ENCODE measurements at places on chromosomes 11 and 22.

- no peaks in the 10 kb centered on the region for H3K4me1 ChIP-seq
- H3K36me3 ChIP-seq: no peaks in the 10 kb centered on the region
- H3K27ac ChIP-seq: peak within 1 kb of the TSS; percentile 89
- peak within 1 kb of the TSS; percentile 53 for H3K4me3 ChIP-seq
- DNase-seq: peak; percentile 84
Observed at GRCh38 chr22:37486224-37486845, at the start of gene MFNG. TSS of gene MFNG (minus strand) at chr22:37486384. CDS start at chr22:37486177, 207 bp downstream.

DNA sequence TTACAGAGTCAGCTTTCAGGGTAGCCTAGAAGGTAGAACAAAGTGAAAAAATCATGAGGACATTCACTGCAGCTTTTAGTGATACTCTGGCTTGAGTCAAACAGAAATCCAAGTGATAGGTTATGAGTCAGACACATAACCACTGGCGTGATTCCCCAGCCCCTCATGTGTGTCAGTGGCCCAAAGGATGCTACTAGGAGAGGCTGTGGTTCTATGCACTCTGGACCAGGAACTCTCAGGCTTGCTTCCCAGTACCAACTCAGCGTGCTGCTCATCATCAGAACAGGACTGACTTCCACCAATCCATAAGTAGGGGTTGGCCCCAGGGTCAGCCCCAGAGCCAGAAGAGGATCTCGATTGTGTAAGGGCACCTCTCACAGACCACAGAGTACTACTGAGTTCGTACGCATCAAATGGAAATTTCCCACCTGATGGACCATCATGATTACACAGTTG, 116.8 kb downstream of the MED15 start:
- no peak overlapping the region for H3K27ac ChIP-seq
- no peak for DNase-seq
- H3K36me3 ChIP-seq: no peaks in the 10 kb centered on the region

DNA sequence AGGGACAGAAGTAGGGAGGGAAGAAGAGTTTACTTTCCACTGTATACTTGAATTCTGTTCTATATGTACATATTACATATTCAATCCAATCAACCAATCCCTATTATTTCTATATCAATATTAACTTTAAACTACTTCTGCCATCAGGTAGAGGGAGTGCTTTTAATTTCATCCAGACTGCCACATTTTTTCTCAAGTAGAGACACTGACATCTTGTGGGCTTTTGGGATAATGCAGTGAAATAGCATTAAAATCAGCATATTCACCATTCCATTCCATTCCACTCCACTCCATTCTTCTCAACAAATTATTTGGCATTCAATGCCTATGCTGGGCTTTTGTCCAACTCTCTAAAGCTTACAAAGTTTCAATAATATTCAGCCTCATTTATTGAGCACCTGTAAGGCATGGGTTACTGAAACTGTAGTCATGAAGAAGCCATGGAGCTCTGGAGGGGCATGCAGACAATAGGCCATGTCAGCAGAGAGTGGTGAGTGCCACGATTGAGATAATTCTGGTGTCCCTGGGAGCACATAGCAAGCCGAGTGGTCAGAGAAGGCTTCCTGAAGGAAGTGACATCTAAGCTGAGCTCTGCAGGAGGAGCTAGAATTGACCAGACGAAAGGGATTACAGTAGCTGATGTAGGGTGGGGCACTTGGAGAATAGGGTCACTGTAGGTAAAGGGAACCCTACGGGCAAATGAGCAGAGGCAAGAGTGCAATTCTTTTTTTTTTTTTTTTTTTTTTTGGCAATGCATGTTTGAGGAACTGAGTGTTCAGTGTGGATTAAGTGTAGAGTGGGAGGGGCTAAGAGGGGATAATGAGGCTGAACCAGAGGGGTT, 12.8 kb upstream of the CLPB start:
- H3K4me1 ChIP-seq: no peaks in the 10 kb centered on the region

DNA sequence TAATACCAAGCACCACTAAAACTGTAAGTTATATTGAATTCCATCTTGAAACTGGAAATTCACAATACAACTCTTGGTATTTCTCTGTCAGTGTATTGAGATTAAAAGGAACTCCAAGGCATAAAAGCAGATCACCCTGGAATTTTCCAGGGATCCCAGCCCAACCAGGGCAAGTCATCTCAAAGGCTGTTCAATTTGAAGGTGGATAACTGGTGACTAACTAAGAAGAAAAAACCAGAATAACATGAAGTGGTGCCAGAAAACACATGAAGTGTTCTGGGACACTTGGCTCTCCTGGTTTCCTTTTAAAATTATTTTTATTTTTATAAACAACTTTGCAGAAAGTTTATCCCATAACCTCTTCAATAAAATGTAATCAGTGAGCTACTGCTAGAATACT, 7.8 kb upstream of the BMAL1 start:
- no peaks in the 10 kb centered on the region for H3K4me1 ChIP-seq
- H3K4me3 ChIP-seq: no peak overlapping the region
- DNase-seq: no peak
- no peaks in the 10 kb centered on the region for H3K36me3 ChIP-seq

DNA sequence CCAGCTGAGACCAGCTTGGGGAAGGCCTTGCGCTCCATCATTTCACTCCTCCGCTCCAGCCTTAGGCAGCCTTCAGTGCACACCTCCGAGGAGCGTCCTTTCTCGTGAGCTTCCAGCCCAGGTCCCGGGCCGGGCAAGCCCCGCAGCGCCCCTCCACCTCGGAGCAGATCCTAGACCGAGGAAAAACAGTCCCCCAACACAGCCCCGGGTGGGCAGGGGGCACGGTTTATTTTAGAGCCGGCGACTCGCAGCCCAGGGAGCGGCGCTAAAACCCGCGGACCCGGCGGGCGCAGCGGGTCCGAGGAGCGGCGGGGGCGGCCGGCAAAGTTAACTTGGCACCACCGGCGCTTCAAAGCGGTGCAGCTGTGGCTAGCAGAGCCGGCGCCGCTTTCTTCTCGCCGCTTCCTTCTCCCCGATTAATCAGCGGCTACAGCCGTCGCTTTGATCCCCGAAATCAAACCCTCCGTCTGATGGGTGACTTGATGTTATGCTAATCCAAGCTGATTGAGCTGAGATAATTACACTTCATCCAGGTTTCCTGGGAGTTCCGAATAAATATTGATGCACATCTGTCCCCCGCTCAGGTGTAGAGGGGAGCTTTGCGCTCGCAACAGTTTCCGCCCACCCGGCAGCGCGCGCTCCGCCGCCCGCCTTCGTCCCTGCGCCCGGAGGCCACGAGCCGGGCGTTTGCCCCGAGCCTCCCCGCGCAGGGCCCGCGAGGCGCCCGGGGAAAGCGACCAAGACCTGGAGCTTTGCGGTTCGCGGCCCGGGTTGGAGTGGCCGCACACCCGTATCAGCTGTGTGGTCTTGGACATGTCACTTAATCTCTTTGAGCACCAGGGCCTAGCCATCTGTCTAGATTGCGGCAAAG, 192.7 kb downstream of the BUD13 start:
- no peaks in the 10 kb centered on the region for H3K27me3 ChIP-seq
- DNase-seq: no peak
- no peaks in the 10 kb centered on the region for H3K36me3 ChIP-seq
- H3K4me1 ChIP-seq: no peaks in the 10 kb centered on the region
- no peak overlapping the region for H3K27ac ChIP-seq

- no peak overlapping the region for H3K4me3 ChIP-seq
- H3K27me3 ChIP-seq: no peaks in the 10 kb centered on the region
- no peak overlapping the region for H3K27ac ChIP-seq
- no peaks in the 10 kb centered on the region for H3K36me3 ChIP-seq
- H3K4me1 ChIP-seq: no peaks in the 10 kb centered on the region
Observed at GRCh38 chr11:61666684-61667297, 13.4 kb upstream of the DAGLA start.

GRCh38 chr11:123227763-123228495, 32.9 kb upstream of the CLMP start:
- no peak overlapping the region for H3K27ac ChIP-seq
- H3K36me3 ChIP-seq: no peaks in the 10 kb centered on the region
- H3K4me1 ChIP-seq: no peaks in the 10 kb centered on the region
- H3K4me3 ChIP-seq: no peak overlapping the region
- H3K27me3 ChIP-seq: no peaks in the 10 kb centered on the region
- DNase-seq: no peak

- no peak overlapping the region for H3K4me3 ChIP-seq
- no peaks in the 10 kb centered on the region for H3K27me3 ChIP-seq
- no peak for DNase-seq
- H3K36me3 ChIP-seq: no peaks in the 10 kb centered on the region
Observed at GRCh38 chr11:70255477-70256116, 14.9 kb upstream of the PPFIA1 start.

GRCh38 chr11:95100856-95101507, 11.3 kb downstream of the ENDOD1 start:
- no peaks in the 10 kb centered on the region for H3K27me3 ChIP-seq
- no peak overlapping the region for H3K27ac ChIP-seq
- no peaks in the 10 kb centered on the region for H3K4me1 ChIP-seq
- DNase-seq: no peak

- H3K4me3 ChIP-seq: no peak overlapping the region
- H3K36me3 ChIP-seq: no peaks in the 10 kb centered on the region
- no peaks in the 10 kb centered on the region for H3K27me3 ChIP-seq
- H3K27ac ChIP-seq: peak overlapping the region; percentile 91
- H3K4me1 ChIP-seq: no peaks in the 10 kb centered on the region
Observed at GRCh38 chr22:39150848-39151215, 1.6 kb downstream of the CBX7 start.

GRCh38 chr22:42367980-42368378, 64.2 kb downstream of the NFAM1 start:
- H3K27me3 ChIP-seq: no peaks in the 10 kb centered on the region
- DNase-seq: no peak
- H3K4me3 ChIP-seq: no peak overlapping the region
- no peak overlapping the region for H3K27ac ChIP-seq
- peaks cover 7% of the 10 kb centered on the region for H3K4me1 ChIP-seq
- H3K36me3 ChIP-seq: no peaks in the 10 kb centered on the region

DNA sequence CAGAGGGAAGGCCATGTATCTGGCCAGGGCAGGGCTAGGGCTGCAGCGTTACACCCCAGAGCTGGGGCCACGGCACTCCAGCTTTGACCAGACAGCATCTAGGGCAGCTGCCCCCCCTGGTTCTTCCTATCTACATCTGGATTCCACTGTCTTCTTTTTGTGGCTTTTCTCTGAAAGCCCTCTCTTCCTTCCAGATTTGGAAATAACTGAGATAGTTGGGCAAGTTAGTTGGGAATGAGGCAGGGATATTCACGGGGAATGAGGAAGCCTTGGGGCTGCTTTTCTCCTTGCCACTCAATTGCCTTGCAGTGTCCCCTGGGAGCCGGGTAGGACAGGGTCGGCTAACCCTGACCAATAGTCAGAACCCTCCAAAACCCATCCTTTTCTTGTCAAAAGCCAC, 26.8 kb downstream of the CLMP start:
- no peaks in the 10 kb centered on the region for H3K4me1 ChIP-seq
- no peak for DNase-seq
- no peak overlapping the region for H3K4me3 ChIP-seq
- H3K27me3 ChIP-seq: no peaks in the 10 kb centered on the region
- H3K27ac ChIP-seq: no peak overlapping the region
- no peaks in the 10 kb centered on the region for H3K36me3 ChIP-seq

GRCh38 chr22:27613099-27614005, 188.2 kb downstream of the MN1 start:
- no peaks in the 10 kb centered on the region for H3K4me1 ChIP-seq
- no peak overlapping the region for H3K4me3 ChIP-seq
- no peak for DNase-seq
- no peak overlapping the region for H3K27ac ChIP-seq
- no peaks in the 10 kb centered on the region for H3K36me3 ChIP-seq

DNA sequence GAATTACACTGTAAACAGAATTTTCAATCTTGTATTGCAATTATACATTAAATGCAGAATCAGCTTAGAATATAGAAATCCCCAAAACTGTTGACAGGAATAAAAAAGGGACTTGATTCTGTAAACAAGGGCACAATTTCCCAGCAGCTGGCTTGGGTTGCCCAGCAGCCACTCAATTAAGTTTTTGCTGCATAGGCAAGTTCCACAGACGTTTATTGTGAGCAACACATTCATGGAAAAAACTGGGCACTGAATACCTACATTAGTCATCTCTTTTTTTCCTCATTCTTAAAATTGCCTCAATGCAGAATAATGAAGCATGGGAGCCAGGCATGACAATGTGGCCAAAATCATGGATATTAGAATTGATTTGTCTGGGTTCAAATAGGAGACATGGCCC, 421.8 kb upstream of the ANO5 start:
- no peak for DNase-seq
- no peak overlapping the region for H3K27ac ChIP-seq
- no peak overlapping the region for H3K4me3 ChIP-seq
- H3K4me1 ChIP-seq: no peaks in the 10 kb centered on the region

DNA sequence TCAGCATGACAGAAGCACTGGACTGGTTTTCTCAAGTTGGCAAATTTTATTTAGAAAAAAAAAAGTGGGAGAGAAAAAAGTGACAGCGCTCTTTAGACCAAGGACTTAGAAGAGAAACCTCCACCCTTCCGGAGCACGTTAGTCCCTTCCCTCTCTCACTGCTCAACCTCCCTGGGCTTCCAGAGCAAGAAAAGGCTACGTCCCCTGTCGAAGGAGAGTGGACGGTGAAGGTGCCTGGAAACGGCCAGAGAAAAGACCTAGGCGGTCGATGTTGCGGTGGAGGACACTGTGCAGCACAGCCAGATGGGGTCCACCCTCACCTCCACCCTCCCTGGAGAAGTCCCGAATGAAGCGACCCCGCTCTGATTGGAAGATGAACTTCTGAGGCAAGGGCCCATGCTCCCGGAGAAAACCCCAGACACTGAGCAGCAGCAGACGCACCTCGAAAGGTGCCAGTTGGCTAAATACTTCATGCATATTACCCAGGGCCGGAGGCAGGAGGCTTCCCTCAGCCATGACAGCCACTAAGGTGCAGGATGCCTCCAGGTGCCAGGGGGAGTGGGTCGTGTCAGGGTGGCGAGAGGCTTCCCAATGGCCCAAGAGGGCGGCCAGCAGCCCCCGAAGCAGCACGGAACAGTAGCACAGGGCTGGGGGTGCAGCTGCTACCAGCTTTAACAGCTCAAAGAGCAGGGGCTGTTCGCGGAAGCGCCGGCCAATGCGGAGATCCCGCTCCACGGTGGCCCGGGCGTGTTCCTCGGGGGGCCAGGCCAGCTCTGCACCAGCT, 604 bp upstream of the GANAB start:
- H3K4me3 ChIP-seq: no peak overlapping the region
- no peak for DNase-seq
- H3K27me3 ChIP-seq: no peaks in the 10 kb centered on the region
- H3K36me3 ChIP-seq: peaks cover 26% of the 10 kb centered on the region

GRCh38 chr11:24900514-24900913, 403.7 kb downstream of the LUZP2 start:
- H3K4me1 ChIP-seq: no peaks in the 10 kb centered on the region
- no peak overlapping the region for H3K27ac ChIP-seq
- H3K36me3 ChIP-seq: no peaks in the 10 kb centered on the region
- DNase-seq: no peak
- H3K27me3 ChIP-seq: no peaks in the 10 kb centered on the region

GRCh38 chr11:83689144-83689780, 403.1 kb upstream of the CCDC90B start:
- no peak overlapping the region for H3K4me3 ChIP-seq
- no peaks in the 10 kb centered on the region for H3K36me3 ChIP-seq
- no peak overlapping the region for H3K27ac ChIP-seq
- no peaks in the 10 kb centered on the region for H3K27me3 ChIP-seq
- H3K4me1 ChIP-seq: no peaks in the 10 kb centered on the region

GRCh38 chr11:125591649-125592304, 875 bp upstream of the STT3A start:
- H3K4me1 ChIP-seq: peaks cover 16% of the 10 kb centered on the region
- no peaks in the 10 kb centered on the region for H3K27me3 ChIP-seq

Data from right lobe of liver (tissue), 6 donors.